ENCODE measurements at places on chromosomes 3 and 15. TPM values are rescaled to one million over a fixed set of nuclear protein-coding genes. Genes with fewer than 3 reads are reported as not detected.

DNA sequence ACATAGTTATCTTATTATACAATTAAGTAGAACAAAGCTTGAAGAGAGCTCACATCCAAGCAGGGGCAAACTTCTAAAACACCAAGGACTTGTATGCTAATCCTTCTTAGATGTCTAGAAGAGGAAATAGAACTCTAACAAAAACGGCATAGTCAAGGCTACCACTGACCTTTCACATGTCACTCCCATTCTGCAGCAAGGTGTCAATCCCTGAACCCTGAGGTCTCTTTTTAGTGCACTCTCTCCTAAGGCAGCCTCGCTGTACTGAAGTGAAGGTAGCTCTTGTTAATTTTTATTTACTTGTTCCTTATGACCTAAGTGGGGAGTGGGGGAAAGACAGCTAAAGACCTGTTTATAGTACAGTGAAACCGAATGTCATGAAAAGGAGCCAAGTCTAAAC, 506.5 kb downstream of the FOXP1 start:
- DNase-seq: no peak
- peaks cover 94% of the 10 kb centered on the region for H3K4me1 ChIP-seq
- no peaks in the 10 kb centered on the region for H3K27me3 ChIP-seq
- peaks cover 57% of the 10 kb centered on the region for H3K36me3 ChIP-seq

DNA sequence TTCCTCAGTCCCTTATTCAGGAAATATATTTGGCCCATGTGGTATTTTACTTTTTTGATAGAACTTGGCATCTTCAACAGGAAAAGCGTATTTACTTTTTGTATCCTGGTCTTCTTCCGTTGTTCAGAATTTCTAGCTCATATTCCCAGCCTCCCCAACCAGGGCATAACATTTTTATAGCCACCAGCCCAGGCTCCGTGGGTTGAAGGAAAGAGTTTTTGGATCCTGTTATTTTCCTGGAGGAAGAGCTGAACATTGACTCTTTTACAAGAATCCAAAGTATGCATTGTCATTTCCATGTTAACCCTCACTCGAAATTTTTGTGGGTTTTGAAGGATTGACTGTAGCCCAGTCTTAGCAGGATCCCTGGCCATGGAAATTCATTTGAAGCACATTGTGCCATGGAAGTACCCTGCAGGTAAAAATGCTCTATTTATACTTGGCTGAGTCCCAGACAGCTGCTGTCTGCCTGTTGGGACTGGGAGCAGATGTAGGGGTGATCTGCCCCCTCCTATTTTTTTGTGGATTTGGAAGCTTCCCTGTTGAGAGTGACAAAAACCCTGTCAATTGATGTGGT, 98.8 kb downstream of the AKAP13 start:
- no peak overlapping the region for H3K27ac ChIP-seq
- peaks cover 79% of the 10 kb centered on the region for H3K4me1 ChIP-seq
- H3K4me3 ChIP-seq: no peak overlapping the region
- no peak for DNase-seq

Gene TGM4
- total RNA-seq: not detected

- peak overlapping the region; percentile 61 for H3K27ac ChIP-seq
- no peak for DNase-seq
- H3K36me3 ChIP-seq: peaks cover 81% of the 10 kb centered on the region
- H3K4me1 ChIP-seq: peaks cover 61% of the 10 kb centered on the region
- H3K27me3 ChIP-seq: no peaks in the 10 kb centered on the region
- no peak overlapping the region for H3K4me3 ChIP-seq
Observed at GRCh38 chr3:129173725-129174124, 10.0 kb downstream of the CNBP start.

DNA sequence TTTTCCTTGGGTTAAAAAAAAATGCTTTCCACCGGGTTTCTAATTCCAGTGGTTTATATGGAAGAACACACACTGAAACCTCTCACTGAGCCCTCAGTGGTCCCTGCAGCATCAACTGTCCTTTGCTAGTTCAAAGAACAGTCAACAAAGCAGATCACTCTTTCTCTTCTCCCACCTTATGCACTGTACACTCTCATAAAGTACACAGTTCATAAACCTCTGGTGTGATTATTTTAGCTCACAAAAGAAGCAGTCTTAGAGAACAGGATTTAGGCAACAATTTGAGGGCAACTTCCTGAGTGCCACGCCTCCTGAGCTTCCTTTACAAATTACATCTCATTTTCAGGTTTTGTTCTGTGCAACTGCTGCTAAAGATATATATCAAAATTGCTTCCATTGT, 728.4 kb upstream of the GOLIM4 start:
- no peaks in the 10 kb centered on the region for H3K36me3 ChIP-seq
- no peaks in the 10 kb centered on the region for H3K4me1 ChIP-seq
- H3K27ac ChIP-seq: no peak overlapping the region
- no peak for DNase-seq
- no peaks in the 10 kb centered on the region for H3K27me3 ChIP-seq
- H3K4me3 ChIP-seq: no peak overlapping the region

Measured in activated CD8-positive, alpha-beta T cell treated with anti-CD3 and anti-CD28 coated beads for 36 hours (primary cell).